OCI-LY7 (cell line): ENCODE measurements at places on chromosomes 5 and 9. TPM values are rescaled to one million over a fixed set of nuclear protein-coding genes. Genes with fewer than 3 reads are reported as not detected.

- no peak for DNase-seq
These were observed 163.7 kb upstream of the ELL2 start for GRCh38 chr5:96125231-96125891.

GRCh38 chr5:37015795-37016666 is 139.5 kb downstream of the NIPBL start:
- DNase-seq, result no peak

- no peak for DNase-seq
These were observed 151.3 kb downstream of the GAS1 start for GRCh38 chr9:86795823-86796553.

GFPT2 gene
- not detected in 2 replicates for total RNA-seq

GRCh38 chr9:112283582-112284253 is 49.7 kb downstream of the PTBP3 start:
- peak; percentile 57 for DNase-seq

GRCh38 chr9:92518199-92518598 is 17.6 kb downstream of the ECM2 start:
- no peak for DNase-seq

- no peak for DNase-seq
These were observed 77.0 kb downstream of the CSNK1A1 start for GRCh38 chr5:149474198-149474597.
